Cerebellum (tissue), 4 donors: ENCODE measurements at places on chromosomes 11 and 22. TPM values are rescaled to one million over a fixed set of nuclear protein-coding genes. Genes with fewer than 3 reads are reported as not detected.

GRCh38 chr22:39524089-39524752, 3.9 kb downstream of the ATF4 start:
- no peak for DNase-seq

DNA sequence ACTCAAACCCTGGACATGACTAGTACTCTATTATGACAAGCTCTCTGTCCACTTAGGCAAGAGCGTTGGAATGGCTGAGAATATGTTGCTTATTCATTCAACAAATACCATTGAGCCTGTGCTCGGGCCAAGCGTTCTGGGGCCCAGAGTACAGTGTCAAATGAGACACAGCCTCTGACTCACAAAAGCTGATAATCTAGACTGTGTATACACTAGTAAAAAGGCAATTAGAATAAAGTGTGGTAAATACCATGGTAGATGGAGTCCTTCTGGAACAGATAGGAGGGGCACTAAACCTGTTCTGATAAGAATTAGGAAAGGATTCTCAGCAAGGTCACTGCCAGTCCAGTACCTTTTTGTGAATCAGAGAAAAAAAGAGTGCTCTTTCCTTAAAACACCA, 24.7 kb downstream of the KCNE3 start:
- no peak for DNase-seq

DNA sequence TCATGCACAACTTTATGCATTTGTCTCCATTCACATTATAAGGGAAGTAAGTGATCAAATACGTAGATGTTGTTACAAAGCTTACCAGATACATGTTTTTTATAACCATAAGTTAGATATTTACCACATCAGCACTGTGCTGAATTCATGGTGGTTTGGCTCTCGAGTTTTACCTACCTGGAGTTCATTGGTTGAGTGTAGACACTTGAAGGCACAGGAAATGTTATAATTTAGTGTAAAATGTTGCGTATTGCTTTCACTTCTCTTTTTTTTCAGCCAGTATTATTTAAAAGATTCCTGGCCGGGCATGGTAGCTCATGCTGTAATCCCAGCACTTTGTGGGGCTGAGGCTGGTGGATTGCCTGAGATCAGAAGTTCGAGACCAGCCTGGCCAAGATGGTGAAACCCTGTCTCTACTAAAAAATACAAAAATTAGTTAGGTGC, 53.1 kb upstream of the GRK2 start:
- no peak for DNase-seq

- DNase-seq = no peak
Measured at GRCh38 chr11:9672288-9672916, 8.5 kb downstream of the SWAP70 start.

DNA sequence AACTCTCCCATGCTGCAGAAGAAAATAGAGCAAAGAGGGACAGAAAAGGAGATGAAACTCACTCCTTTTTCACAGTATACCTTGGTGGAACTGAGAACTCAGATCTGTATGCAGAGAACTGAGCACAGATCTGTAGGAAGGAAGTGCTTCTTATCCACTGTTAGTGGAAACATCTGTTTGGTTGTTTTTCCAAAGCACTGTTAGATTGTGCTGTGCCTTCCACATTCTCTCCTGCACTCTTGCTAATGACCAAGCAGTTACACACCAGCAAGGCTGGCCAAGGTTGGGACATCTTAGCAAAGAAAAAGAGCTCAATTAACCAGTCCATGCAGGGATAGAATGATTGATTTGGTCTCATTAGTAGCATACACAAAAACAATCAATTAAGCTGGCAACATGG, 20.1 kb upstream of the SIK2 start:
- DNase-seq = no peak

GRCh38 chr11:40293655-40294348, 1165.7 kb downstream of the LRRC4C start:
- DNase-seq = peak; percentile 59

- DNase-seq = no peak
Measured at GRCh38 chr22:39214383-39215069, 30.3 kb downstream of the PDGFB start.

DNA sequence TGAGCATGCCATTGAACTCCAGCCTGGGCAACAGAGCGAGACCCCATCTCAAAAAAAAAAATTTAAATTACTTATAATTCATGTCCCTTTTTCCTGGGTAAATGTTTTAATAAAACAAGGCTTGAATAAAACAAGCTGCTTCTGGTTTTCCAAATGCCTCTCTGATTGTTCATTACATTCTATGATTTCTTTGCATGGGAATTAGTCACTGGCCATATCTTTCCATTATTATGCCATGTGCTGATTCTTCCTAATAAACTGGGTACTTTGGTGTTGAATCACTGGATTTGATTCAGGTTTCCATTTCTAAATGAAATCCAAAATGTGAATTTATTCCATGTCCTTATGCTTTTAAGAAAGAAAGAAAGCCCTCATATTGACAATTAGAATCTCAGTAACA, 42.6 kb downstream of the ZNF215 start:
- DNase-seq = no peak

DNA sequence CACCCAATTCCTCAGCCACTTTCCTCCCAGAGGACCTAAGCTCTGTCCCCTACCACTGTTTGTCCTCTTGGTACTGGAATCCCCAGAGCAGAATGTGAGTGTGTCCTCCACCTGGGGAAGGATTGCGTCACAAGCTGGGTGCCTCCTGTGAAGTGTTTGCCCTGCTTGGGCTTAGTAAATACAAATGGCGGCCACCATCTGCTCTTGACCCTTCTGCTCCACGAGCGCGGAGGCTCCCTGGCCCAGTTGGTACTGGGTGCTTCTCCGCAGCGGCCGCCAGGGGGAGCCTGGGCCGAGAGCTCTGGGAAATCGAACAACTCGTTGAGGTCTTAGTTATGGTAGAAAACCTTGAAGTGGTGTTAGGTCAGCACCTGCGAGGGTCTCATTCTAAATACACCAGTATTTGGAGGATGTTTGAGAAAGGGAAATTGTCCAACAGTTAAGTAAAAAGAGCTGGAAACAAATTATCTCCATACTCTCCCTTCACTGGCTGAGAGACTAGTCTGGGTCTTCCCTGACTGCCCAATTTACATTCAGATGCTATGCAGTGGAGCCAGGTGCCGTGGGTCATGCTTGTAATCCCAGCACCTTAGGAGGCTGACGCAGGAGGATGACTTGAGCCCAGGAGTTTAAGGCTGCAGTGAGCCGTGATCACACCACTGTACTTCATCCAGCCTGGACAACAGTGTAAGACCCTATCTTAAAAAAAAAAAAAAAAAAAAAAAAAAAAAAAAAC, 74.6 kb upstream of the TEAD1 start:
- DNase-seq = peak; percentile 30

DNA sequence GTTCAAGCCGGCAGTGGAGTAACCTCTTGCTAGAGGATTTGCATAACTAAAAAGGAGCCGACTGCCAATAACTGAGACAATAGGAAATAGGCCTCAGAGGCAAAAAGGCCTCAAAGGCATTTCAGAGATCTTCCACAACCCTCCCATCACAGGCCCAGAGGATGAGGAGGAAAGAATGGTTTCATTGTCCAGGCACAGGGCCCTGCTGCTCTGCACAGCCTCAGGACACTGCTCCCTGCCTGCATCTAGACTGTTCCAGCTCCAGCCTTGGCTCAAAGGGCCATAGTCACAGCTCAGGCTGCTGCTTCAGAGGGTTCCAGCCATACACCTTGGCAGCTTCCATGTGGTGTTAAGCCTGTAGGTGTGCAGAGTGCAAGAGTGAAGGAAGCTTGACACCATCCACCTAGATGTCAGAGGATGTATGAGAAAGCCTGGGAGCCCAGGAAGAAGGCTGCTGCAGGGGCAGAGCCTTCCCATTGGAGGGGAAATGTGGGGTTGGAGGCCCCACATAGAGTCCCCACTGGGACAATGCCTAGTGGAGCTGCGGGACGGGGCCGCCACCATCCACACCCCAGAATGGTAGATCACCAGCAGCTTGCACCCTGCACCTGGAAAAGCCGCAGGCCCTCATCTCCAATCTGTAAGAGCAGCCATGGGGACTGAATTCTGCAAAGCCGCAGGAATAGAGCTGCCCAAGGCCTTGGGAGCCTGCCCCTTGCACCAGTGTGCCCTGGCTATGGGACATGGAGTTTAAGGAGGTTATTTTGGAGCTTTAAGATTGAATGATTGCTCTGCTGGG, 8.2 kb upstream of the LRP5 start:
- DNase-seq = no peak

GRCh38 chr11:108961095-108961494, 296.2 kb downstream of the DDX10 start:
- no peak for DNase-seq

DNA sequence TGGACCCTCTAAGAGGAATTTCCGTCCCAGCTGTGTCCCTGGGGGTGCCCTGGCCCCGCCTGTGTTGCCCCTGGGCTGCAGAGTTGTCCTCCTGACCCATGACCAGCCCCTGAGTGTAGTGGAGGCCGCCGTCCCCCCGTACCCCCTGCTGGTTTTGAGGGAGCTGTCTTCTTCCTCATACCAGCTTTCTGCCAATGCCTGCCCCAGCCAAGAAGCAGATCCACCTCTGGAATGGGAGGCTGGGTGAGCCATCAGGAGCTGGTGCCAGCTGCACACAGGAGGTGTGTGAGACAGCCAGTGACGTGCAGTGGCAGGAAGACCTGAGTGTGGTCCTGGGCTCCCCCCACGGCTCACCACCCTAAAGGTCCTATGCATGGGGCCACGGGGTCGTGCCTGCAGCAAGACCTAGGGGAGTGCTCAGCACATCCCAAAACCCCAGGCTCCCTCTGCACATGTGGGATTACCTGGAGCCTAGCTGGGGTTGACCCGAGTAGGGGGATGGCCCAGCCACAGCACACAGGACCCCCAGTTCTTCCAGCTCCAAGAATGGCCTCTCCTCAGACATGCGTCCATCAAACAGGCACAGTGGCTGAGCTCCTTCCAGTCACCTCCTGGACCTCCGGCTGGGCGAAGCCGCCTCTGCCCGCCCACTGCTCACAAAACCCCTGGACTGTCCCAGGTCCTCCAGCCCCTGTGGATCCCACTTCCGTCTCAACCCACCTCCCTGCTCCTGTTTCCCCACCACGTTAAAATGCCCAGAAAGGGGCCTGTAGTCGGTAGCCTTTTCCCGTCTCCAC, 647.6 kb downstream of the BRD1 start:
- DNase-seq = no peak

GRCh38 chr22:45208993-45209838, 31.5 kb downstream of the KIAA0930 start:
- DNase-seq = peak; percentile 69

OR5M8 gene
- not detected for total RNA-seq

TTC38 gene
- total RNA-seq = 15.3 TPM

CNTF gene
- 3.7 TPM for total RNA-seq

EFCAB6 gene
- 6.2 TPM for total RNA-seq
